Foreskin keratinocyte (primary cell): ENCODE measurements at places on chromosomes 11 and 22.
A peak's percentile ranks its signal among the peaks of the same experiment; 100 is the strongest.

DNA sequence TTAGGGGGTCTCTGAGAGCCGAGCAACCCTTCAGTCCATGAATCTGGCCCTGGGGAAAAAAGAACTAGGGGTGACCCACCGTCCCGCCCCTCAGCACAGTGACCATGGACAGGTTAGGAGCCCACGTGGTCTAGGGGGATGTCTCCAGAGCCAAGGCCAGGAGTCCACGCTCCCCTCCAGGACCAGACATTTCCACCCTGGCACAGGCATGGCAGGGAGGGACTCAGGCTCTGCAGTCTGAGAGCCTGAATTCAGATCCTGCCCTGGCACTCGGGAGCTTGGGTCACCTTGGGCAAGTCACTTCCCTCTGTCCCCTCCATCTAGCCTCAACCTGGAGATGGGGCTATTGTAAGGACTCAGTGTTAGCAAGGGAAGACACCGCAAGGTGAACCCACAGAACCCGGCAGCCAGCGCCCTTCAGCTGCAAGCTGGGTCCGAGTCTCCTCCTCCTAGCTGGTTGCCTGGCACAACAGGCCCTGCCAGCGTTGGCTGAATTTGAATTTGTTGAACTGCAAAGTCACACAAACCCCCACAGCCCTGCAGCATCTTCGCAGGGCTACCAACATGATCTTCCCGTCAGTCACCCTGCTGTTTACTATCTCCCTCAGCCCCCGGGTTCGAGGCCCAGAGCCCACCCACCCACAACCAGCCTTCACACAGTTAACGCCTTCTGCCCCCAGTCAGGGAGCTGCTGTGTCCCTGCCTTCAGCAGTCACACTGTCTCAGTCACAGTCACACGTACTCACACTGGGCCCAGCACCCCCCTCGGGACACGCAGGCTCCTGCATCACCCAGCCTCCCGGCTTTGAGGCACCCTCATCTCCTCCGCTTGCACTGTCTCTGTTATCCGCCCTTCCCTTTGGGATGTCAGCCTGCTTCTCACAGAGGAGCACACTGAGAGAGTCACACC lies 603 bp upstream of the PDGFB start:
- DNase-seq: no peak

GRCh38 chr11:1449490-1450243 lies 36.9 kb downstream of the MOB2 start:
- no peak for DNase-seq

DNA sequence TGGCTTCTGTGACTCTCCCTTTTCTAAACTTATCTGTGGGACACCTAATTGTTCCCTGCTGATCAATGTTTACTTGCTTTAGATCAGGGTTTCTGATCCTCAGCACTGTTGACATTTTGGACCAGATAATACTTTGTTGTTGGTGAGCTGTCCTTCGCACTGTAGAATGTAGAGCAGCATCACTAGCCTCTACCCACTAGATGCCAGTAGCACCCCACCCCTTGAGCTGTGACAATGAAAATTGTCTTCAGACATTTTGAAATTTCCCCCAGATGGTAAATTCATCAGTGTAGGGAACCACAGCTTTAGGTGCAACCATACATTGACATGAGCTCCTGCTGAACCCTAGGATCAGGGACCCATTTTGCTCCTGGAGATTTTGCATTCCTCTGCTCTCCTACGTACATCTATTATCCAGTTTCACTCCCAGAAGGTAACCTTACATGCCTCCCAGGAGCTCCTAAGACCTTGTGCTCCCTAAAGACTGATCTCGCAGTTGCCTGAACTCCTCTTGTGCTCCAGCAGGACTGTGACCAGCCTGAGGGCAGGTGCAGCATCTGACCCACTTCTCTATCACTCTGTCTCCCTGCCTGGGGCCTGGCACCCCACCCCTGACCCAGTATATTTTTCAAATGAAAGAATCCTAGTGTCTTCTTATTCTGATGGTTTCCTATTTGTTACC lies 107.8 kb downstream of the FAR1 start:
- DNase-seq: no peak

DNA sequence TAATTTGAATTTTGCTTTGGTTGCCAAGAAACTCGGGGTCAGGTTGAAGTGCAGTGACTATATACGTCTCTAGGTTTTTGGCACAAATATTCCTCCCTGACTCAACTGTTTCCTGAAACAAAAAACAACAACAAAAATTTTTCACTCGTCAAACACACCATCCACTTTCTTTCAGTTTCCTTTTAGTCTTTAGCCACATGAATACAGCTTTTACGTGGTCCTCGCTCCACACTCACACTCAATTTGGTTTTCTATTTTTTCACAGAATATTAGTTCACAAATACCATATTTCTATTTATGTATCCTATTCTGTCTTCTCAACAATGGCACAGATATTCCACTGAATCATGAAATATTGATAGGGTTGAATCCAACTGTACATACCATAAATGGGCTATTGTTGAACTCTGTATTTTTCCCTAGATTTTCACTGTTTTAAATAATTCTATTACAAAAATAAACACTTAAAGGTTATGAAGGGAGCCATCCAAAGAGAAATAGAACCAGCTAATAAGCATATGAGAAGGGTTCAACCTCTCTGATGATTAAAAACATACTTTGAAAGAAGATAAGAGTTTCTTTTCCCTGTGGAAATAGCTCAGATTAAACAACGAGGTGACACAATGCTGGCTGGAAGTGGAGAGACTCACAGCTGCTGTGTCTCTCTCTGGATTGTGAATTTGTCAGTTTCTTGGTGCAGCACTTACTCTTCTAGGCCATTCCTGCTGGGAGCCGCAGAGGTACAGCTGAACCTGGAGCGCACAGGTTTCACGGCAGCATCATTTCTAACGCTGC lies 5.1 kb upstream of the FBLN1 start:
- no peak for DNase-seq

DNA sequence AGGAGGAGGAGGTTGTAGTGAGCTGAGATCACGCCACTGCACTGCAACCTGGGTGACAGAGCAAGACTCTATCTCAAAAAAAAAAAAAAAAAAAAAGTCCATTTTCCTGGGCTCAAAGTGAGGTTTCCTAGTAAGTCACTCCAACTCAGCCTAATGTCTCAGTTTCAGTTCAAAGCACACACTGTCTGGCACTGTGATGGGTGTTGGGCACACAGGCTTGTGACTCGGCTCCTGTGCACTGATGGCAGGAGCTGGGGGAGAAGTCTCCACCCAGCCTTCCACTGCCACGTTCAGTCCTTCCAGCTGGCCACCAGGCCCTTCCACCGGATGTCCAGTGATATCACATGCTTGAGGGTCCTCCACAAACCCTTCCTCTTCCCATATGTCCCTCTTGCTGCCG lies 186.0 kb downstream of the CEP164 start:
- no peak for DNase-seq

DNA sequence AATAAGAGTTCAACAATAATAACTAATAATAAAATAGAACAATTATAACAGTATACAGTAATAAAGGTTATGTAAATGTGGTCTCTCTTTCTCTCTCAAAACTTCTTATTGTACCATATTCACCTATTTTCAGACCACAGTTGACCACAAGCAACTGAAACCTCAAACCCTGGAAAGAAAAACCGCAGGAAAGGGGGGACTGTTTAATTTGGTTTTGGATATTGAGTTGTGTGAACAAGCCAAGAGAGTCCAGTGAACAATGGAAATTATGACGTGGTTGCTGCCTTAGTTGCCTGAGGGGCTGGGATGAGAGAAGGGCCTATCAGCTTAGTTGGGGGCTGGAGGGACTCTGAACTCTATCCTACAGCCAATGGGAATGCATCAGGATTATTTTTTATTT lies 178.7 kb upstream of the POU2AF2 start:
- no peak for DNase-seq

DNA sequence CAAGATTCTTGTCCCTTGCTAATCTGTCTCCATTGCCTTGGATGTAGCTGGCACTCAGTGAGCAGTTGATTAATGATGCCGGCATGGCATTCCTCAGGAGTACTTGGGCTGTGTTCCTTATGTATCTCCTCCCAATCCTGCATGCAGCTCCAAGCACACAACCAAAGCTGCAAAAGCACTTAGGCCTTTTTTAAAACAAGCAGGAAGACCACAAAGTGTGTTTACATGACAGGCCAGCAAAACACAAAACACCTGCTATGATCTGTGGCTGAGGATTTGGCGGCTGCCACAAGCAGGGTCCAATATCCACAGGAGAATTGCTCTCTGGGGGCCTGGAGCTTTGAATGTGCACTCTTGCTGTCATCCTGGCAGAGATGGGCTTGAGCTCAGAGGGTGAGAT lies 8.9 kb downstream of the ABTB2 start:
- no peak for DNase-seq

- no peak for DNase-seq
These were observed 77.7 kb downstream of the LARGE1 start for GRCh38 chr22:33842421-33843094.

DNA sequence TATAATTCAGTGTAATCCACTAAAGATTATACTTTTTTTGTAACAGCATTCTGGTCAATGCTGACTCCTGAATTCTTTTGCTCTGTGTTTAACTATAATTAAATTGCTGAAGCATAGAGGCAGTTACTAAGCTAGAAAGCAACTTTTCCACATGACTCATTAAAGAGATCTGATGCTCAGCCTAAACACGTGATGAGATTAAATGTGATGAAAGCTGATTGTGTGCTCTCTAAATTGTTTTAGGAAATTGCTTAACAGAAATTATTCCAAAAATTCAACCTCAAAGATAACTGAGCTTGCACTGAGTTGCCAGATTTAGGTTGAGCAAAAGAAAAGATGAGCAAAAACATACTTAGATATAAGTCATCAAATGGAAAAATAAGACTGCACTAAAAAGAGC lies 1033.6 kb downstream of the FAM181B start:
- no peak for DNase-seq

DNA sequence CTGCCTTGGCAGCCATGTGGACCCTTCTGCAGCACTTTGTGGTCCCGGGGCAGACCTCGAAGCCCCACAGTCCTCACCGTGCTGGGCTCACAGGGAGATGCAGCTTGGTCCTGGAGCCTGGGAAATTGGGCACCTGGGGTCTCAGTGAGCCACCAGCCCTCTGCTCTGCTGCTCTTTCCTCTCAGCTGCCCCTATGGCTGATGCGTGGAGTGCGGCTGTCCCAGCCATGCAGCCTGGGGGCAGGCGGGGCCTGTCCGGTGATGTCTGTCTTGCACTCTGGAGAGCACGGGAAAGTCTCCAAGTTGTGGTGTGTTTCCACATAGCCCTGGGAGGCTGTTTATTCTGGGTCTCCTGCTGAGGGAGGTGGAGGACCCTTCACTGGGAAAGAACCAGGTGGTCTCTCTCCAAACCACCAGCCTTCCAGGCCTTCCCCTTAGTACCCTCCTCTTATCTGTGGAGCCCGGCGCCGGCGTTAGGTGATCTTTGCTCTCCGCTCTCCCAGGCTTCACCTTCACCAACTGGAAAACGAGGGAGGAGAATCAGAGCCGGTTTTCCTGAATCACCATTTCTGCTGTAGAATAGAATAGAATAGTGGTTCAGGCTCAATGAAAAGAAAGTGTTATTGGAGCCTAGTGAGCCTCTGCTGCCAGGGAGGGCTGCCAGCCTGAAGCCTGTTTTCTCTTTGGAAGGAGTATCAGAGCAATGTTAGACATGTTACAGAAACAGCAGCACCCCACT lies 41.2 kb upstream of the GRAMD4 start:
- DNase-seq: no peak

GRCh38 chr11:129698212-129698611 lies 117.4 kb upstream of the TMEM45B start:
- DNase-seq: no peak

- peak; percentile 60 for DNase-seq
These were observed 11.0 kb downstream of the TP53AIP1 start for GRCh38 chr11:128931668-128932067.

- DNase-seq: no peak
These were observed 29.2 kb downstream of the IL10RA start for GRCh38 chr11:118015385-118015841.

DNA sequence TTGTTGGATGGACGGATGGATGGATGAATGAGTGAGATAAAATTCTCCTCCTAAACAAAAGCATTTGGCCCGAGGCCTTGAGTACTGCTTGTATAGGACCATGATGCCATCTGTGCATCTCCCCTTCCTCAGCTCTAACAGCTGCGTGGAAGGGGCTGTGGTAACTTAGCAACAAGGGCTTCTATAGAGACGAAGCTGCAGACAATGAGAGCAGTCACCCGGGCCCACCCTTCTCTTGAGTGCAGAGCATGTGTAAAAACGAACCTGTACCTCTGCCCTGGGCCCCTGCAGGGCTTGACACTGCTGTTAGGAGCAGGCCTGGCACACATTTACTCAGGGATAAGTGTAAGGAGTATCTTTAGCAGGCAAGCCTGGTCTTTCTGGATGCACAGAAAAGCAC lies 391.5 kb downstream of the CADM1 start:
- DNase-seq: no peak

DNA sequence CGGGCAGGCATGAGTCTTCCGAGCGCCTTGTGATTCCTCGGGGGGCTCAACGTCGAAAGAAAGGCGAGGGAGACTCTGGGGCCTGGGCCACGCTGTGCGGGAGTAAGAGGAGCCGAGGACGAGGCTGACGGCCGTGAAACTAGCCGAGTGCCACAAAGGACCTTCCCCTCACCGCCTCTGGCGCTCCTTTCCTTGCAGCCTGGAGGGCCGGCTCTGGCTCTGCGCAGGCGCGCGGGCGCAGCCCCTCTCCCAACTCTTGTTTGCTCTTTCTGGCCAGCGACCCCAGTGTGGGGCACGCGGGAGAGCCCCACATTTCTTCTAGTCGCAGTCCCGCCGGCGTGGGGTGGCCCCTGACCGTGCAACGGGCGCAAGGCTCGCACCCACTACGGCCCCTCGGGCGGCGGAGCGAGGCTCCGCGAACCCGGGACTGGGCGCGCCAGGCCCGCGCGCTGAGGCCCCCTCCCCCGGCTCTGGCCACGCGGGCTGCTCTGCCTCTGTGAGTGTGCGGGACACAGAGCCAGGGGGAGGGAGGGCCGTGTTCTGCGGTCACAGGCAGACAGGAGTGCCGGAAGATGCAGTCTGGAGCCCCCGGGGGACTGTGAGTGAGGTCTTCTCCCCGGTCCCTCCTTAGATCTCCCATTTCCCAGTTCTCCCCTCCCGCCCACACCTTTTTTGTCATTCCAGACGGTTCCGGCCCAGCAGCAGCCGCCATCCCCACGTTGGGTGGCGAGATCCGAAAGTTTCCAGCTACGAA lies 1.0 kb upstream of the TOB2 start:
- DNase-seq: peak; percentile 48

- no peak for DNase-seq
These were observed 9.3 kb upstream of the NUP160 start for GRCh38 chr11:47857485-47857884.

GRCh38 chr22:27358096-27358870 lies 443.3 kb downstream of the MN1 start:
- DNase-seq: no peak

GRCh38 chr11:128472128-128473089 lies 114.9 kb downstream of the ETS1 start:
- no peak for DNase-seq
